Activated T-helper 2 cell treated with anti-CD3 and anti-CD28 coated beads, Interferon-gamma antibody, Interleukin-2, Interleukin-4, amounts not matched to agents 10 μg/mL and 5 μg/mL and 100 μg/mL, durations not matched to agents 14 hours and 24 hours and 36 hours (primary cell): ENCODE measurements at places on chromosomes 4 and X. TPM values are rescaled to one million over a fixed set of nuclear protein-coding genes. Genes with fewer than 3 reads are reported as not detected.

AMER1 gene
- total RNA-seq = 5.4 TPM in 2 replicates

DUSP21 gene
- not detected in 2 replicates for total RNA-seq

DIPK2B gene
- not detected in 2 replicates for total RNA-seq

ELF4 gene
- total RNA-seq = 31.8 and 33.6 TPM in 2 replicates

GAGE1 gene
- not detected in 2 replicates for total RNA-seq

GPC4 gene
- not detected in 2 replicates for total RNA-seq

ADAMTS3 gene
- total RNA-seq = not detected in 2 replicates

NHSL2 gene
- total RNA-seq = 0.41 and 0.43 TPM in 2 replicates

FAAH2 gene
- 2.7 and 2.9 TPM in 2 replicates for total RNA-seq

LRCH2 gene
- total RNA-seq = not detected in 2 replicates

CT47A7 gene
- not detected in 2 replicates for total RNA-seq

DNA sequence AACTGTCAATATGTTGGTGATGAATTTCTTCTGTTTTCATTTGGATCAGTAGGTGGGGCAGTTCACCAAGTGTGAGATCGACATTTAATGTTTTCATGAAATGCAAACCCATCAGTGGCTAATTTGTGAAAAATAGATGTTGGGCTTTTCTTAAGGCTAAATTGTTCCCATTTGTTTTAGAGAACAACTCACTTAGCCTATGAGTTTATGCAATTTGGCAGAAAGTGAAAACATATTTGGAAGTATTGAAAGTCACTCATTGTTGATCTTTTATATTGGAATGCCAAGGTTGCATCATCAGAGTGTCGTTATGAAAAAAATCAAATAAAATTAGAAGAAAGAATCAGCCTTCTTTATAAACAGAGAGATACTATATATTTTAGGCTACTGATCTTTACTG is 132.4 kb downstream of the RPA4 start:
- H3K27me3 ChIP-seq = no peaks in the 10 kb centered on the region
- no peak for DNase-seq
- H3K27ac ChIP-seq = no peak overlapping the region
- no peaks in the 10 kb centered on the region for H3K4me1 ChIP-seq
- no peak overlapping the region for H3K4me3 ChIP-seq
- H3K36me3 ChIP-seq = no peaks in the 10 kb centered on the region

DNA sequence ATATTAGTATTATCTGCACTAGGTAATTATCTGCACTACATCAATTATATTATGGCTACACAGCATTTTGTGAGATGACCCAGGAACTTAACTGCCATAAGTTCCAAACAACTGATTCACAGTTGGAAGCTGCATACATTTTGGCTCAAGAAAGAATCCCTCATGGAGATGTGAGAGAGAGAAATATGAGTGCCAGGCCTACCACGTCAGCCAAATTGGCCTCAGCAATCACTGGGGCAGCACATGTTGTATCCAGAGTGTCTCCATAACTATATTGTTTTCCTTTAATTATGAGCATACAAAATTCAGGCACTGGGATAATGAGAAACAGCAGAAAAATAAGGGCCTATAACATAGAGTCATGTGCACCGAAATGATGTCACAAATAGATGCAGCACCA is 174.2 kb upstream of the DMD start:
- H3K4me1 ChIP-seq = no peaks in the 10 kb centered on the region
- DNase-seq = no peak
- no peak overlapping the region for H3K4me3 ChIP-seq
- no peaks in the 10 kb centered on the region for H3K36me3 ChIP-seq
- no peaks in the 10 kb centered on the region for H3K27me3 ChIP-seq
- H3K27ac ChIP-seq = no peak overlapping the region

DNA sequence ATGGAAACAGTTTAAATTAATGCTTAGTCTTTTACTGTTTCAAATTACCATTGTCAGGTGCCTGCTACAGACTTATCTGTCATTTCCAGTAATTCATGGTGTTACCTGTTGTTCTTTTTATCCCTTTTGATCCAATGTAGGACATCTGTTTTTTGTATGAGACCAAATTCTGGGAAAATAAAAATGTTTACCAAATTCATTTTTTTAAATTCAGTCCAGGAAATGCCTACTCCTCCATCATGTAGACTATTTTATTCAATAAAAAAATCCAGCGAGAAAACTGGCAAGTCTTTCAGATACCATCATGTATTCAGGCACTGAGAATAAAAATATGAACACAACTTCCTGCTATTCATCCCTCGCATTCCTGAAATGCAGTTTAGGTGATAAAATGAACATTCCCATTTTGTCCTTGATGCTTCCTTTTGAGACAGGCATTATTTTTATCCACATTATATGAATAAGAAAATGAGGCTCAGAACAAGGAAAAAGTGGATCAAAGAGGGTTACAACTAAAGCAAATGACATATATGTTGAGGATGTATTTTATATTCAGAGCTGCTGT is 584.2 kb downstream of the SPRY1 start:
- no peaks in the 10 kb centered on the region for H3K27me3 ChIP-seq
- H3K4me3 ChIP-seq = no peak overlapping the region
- H3K4me1 ChIP-seq = no peaks in the 10 kb centered on the region
- H3K36me3 ChIP-seq = no peaks in the 10 kb centered on the region
- no peak for DNase-seq
- no peak overlapping the region for H3K27ac ChIP-seq

DNA sequence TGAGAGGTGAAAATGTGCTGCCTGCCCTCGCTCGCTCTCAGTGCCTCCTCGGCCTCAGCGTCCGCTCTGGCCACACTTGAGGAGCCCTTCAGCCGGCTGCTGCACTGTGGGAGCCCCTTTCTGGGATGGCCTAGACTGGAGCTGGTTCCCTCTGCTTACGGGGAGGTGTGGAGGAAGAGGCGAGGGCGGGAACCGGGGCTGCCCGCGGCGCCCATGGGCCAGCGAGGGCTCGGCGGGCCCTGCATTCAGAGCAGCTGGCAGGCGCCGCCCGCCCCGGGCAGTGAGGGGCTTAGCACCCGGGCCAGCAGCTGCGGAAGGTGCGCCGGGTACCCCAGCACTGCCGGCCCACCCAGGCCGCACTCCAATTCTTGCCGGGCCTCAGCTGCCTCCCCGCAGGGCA is 39.6 kb downstream of the TRIML1 start:
- no peak overlapping the region for H3K27ac ChIP-seq
- H3K4me1 ChIP-seq = no peaks in the 10 kb centered on the region
- DNase-seq = no peak

- DNase-seq = no peak
- H3K4me3 ChIP-seq = no peak overlapping the region
Measured at GRCh38 chr4:86452924-86453531, 93.2 kb upstream of the MAPK10 start.

DNA sequence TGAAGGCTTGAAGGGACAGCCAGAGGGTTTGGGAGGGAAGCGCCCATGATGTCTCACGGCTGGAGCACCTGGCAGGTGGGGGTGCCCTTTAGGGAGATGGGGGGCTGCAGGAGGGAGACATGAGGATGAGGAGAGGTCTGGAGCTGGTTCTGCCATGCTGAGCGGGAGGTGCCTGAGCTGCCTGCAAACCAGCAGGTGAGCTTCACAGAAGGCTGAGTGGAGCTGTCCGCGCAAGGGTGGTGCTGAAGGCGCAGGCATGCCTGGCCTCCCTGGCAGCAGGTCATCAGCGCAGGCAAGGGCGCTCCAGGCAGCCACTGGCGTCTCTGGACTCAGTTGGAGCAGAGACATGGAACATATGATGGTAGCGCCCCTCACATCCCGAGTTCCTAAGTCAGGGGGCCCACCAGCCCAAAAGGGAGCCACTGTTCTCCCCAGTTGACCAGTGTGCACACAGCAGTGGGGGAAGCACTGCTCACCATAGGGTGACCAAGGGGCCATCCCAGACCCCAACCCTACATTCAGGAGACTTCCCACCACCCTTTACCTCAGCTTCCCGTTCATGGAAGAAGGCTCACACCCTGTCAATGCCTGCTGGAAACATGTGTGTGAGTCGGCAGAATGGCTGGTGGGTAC is 25.8 kb downstream of the ADRA2C start:
- H3K4me1 ChIP-seq = no peaks in the 10 kb centered on the region
- H3K4me3 ChIP-seq = no peak overlapping the region
- H3K27me3 ChIP-seq = no peaks in the 10 kb centered on the region
- DNase-seq = no peak

DNA sequence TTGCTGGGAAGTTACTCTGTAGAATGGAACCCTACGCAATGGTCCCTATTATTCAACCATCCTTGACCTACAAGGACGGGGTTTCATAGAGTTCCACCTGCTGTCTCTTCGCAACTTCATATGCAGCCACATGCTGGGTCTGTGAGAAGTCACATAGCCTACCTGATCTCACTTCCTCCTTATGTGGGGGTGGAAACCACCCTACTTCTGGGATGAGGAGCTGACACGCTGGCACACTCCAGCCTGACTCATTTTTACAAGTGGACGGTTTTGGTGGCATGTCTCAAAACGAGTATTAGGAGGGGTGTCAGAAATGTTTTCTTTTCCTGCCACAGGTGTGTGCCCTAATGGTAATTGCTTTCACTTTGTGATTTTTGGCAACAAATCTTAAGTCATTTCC is 36.8 kb upstream of the ARSD start:
- no peak overlapping the region for H3K27ac ChIP-seq
- H3K27me3 ChIP-seq = no peaks in the 10 kb centered on the region
- H3K4me1 ChIP-seq = no peaks in the 10 kb centered on the region

DNA sequence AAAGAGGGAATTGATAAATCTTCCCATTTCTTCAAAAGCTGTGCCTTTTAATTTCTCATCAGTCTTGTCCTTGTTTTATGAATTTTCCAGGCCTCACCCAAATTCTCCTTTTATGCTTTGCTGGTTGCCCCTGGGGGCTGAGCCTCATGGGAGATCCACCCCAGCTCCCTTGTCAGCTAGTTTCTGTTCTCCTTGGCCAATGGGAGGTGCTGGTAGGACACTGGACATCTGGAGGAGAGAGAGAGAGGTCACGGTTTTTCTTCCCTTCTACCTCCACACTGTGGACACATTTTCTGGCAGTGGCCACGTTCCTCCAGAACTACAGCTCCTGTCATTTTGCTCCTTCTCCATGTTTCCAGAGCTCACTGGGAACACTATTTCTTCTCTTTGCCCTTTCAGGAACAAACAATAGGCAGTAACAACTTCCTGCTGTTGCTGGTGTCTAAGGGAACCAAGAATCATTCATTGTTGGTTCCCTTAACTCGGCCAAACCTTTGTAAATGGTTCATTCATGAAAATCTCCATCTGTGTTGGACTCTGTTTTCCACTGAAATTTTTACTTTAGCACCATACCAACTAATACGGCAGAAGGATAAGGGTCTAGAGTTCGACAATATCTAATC is 334.5 kb downstream of the GPAT3 start:
- no peak overlapping the region for H3K27ac ChIP-seq
- no peaks in the 10 kb centered on the region for H3K36me3 ChIP-seq
- H3K4me1 ChIP-seq = no peaks in the 10 kb centered on the region
- DNase-seq = no peak
- no peak overlapping the region for H3K4me3 ChIP-seq
- no peaks in the 10 kb centered on the region for H3K27me3 ChIP-seq

DNA sequence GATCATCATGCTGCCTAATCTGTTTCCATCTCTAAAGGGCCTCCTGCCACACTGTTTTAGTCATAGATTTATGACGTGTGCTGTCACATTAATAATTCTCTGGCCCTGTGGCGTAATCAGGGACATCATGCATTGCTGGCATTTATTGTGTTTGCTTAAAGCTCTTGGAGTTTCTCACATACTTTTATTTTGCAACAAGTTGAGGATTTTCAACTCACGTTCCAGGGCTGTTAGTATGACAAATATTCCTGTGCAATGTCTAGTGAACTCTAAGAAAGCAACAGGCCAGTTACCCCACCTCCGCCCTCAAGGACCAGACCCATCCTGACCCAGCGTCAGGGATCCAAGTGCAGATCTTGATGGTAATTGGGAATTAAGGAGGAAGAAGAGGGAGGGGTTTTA is 7.8 kb upstream of the PIGA start:
- H3K4me1 ChIP-seq = no peaks in the 10 kb centered on the region
- H3K4me3 ChIP-seq = no peak overlapping the region
- no peak overlapping the region for H3K27ac ChIP-seq
- H3K27me3 ChIP-seq = peaks cover 10% of the 10 kb centered on the region

DNA sequence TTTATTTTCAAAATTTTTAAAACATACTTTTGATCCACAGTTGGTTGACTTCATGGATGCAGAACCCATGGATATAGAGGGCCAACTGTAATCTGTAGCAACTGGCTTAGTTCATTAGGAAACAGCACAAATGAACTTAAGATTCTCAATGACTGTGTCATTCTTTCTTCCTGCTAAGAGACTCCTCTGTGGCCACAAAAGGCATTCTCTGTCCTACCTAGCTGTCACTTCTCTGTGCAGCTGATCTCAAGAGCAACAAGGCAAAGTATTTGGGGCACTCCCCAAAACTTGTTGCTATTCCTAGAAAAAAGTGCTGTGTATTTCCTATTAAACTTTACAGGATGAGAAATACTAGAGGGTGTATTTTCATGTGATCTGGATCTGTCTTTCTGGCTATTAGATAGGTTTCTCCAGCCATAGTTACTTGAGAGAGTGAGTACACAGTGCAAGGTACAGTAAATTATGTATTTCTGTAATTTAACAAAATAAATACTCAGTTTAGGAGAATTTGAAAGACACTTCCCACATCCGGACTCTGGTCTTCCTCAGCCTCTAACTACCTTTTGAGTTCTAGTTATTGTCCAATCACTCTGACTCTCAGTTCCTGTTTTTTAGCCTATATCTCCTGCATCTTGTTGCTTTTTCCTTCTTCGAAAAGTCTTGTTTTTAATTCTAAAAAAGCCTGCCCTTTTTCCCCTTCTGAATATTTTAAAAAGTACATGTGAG is 21.8 kb downstream of the TLR2 start:
- peaks cover 4% of the 10 kb centered on the region for H3K27me3 ChIP-seq
- peak overlapping the region; percentile 29 for H3K27ac ChIP-seq
- H3K4me1 ChIP-seq = peaks cover 20% of the 10 kb centered on the region
- no peak overlapping the region for H3K4me3 ChIP-seq
- no peak for DNase-seq
- H3K36me3 ChIP-seq = no peaks in the 10 kb centered on the region
